Activated CD4-positive, alpha-beta T cell treated with anti-CD3 and anti-CD28 coated beads for 24 hours (primary cell): ENCODE measurements at places on chromosomes 7 and 10.

GRCh38 chr7:26588511-26588910 lies 275.9 kb downstream of the SKAP2 start:
- DNase-seq = no peak

DNA sequence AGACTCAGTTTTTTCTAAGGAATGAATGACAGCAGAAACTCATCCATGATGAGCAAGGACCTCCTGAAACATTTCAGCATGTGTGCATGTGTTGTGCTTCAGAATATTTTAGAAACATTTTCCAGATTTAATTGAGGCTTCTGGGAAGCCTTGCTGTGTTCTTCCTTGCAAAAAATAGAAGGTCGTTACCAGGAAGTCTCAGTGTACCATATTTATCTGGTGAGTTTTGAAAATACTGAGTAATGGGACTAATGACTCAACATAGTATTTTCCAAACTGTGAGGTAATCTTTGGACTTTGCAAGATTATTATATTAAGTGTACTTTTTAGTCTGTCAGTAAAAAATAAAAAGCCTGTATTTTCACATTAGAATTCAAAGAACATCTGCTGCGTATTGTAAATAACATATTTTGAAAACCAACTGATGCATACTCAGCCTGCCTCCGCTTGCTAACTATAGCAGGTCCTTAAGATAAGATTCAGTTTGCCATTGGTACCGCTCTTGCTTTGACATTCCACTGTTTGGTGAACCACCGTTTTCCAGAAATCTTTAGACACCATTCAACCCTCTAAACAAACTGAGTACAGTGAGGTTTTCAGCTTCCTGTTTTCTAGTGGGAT lies 739.6 kb upstream of the GALNT17 start:
- DNase-seq = no peak

DNA sequence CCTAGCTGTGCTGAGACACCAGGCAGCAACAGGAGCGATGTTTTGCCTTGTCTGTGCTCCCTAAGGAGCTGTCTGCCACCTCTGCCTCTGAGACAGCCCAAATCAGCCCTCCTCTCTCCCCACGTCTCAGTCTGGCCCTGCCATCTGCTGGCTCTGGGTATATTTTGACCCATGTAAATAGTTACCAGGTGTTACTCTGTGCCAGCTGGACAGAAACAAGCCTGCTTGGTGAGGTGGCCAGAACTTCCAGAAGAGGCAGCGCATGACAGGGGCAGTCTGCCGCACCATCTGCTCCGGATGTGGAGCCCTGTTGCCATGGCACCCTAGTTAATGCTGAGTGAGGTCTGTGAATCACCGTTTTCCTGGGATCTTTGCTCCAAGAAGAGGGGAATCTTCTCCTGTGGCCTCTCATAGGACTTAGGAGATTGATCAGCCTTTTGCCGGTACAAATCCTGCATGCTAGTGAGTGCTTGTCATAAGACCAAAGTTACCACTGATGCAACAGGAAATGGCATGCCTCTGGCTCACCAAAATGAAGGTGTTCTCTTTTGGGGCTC lies 31.8 kb downstream of the GSTO2 start:
- no peak for DNase-seq

DNA sequence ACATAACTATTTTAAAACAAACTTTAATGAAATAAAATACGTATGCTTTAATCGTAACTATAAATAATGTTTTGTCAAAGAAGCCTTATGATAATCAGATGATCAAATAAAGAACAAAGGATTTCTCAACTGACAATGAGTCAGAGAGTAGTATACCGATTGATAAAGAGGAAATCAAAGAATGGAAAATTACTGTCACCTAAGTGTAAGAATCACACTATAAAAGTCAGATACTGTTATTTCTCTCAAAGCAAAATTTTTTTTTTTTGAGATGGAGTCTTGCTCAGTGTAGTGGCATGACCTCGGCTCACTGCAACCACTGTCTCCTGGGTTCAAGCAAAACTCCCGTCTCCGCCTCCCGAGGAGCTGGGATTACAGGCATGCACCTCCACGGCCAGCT lies 18.8 kb downstream of the DNAJC2 start:
- no peak for DNase-seq

- DNase-seq = peak; percentile 44
Observed at GRCh38 chr7:5699467-5700384, 81.7 kb downstream of the RNF216 start.

- no peak for DNase-seq
Observed at GRCh38 chr7:92670204-92670851, 80.1 kb upstream of the FAM133B start.

GRCh38 chr10:124213899-124214510 lies 120.6 kb upstream of the CHST15 start:
- DNase-seq = no peak

DNA sequence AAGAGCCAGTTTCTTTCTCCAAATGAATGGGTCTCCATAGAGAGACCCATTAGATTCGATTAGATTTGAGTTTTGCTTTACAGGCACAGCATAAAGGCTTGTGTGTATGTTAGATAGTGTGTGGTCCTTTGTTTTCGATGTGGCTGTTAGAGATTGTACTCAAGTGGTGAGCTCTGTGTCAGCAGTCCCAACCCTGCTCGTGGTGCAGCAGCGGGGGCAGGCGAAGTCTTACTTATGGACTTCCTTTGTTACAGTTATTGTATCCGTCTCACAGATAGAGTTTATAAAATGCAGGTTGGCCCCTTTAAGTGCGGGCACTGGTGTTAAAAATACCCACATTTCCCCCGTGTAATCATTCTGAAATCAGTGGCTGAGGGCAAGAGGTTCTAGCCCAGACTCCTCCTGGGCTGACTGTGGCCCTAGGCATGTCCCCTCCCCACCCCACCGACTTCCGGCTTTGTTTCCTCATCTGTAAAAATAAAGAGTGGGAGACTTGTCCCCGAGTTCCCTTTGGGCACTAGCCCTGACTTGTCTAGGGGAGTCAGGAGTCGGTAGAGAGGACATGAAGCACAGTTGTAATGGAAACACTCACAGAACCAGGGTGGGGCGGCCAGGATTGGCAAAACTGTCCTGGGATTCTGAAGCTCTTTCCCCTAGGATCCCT lies 28.6 kb downstream of the MTURN start:
- no peak for DNase-seq

DNA sequence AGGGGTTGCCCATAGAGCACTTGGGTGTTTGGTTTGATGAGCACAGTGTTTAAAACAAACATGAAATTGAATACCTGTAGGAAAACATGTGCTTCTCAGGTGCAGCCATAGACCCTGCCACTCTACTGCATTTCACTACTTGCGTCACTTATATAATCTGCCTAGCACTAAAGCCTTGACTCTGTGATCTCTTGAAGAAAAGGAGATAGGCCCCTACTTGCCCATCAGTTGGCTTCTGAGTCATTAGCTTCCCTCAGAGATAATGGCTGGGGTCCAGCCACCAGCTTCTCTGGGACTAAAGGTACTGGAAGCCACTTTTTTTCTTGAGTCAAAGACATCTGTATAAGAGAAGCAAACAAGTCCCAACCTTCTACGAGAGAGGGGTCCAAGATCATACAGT lies 45.9 kb upstream of the BTRC start:
- DNase-seq = no peak

GRCh38 chr10:36393801-36394200 lies 731.6 kb upstream of the ANKRD30A start:
- DNase-seq = no peak

- no peak for DNase-seq
Observed at GRCh38 chr7:50121286-50121685, 28.2 kb upstream of the ZPBP start.

GRCh38 chr10:49518566-49518965 lies 20.4 kb downstream of the ERCC6 start:
- no peak for DNase-seq

DNA sequence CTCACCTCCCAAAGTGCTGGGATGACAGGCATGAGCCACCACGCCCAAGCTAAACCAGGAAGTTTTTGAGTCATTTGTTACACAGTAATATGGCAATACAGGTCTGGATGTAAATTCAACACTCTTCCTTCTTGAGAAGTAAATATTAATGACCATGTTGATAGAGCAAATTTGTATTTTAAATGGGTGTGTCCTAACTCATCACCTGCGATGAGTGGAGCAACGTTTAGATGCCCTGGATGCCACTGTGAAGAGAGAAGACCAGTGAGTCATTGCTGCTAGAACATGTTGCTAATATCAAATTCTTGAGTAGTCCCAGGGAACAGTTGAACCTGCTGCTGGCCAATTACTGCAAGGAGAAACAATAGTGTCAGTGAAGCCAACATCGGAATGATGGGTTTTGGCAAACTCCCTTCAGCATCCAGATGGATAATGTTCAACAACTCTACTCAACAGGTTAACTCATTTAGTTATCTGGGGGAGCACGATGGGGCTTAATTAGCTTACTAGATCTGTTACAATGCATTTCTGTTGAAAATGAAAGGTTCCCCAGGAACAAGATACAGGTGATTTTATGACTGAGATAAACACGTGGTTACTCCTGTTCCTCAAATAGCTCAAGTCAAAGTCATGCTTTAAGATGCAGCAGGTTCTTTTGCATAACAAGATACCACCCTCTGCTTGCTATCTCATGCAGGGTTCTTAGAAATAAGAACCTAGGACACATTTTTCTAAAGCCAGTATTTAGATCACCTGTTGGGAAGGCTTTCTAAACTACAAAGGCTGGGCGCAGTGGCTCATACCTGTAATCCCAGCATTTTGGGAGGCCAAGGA lies 146.8 kb downstream of the CALN1 start:
- DNase-seq = no peak

DNA sequence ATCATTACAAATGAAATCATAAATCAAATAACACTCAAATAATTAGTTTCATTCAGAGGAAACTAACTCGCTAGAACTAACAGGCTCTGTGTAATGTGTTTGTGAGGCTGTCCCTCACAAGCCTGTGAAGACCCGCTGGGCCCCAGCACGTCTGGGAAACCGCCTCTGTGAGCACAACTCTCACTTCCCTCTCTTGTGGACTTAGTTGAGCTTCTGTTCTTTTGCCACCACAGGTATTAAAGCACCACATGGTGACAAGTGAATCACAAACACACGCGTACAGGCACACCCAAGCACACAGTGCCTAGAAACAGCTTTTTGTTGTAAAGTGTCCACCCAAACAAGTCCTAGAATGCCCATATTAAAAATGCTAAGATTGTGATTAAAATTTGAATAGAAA lies 51.0 kb downstream of the ZNF777 start:
- DNase-seq = no peak
